Amygdala (tissue), 56 donors: ENCODE measurements at places on chromosomes 3 and 15.

GRCh38 chr15:74470631-74471395 is 9.9 kb upstream of the UBL7 start:
- no peak for DNase-seq

- DNase-seq, result no peak
Observed at GRCh38 chr3:36893826-36894225, 51.0 kb downstream of the TRANK1 start.

- DNase-seq, result no peak
Observed at GRCh38 chr3:106440672-106441071, 571.9 kb upstream of the CBLB start.

DNA sequence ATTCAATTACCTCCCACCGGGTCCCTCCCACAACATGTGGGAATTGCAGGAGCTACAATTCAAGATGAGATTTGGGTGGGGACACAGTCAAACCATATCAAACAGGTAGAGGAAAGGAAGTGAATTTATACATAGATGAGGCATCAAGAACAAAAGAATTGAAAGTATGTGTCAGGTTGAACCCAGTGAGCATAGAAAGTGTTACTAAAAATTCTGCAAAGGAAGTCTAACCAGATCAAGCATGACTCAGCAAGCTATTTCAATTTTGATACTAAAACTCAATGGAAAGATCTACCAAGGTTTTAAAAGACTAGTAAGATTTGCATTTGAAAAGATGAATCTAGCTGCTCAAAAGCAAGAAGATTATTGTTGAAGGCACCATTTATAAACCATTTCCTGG is 323.0 kb downstream of the ROBO2 start:
- no peak for DNase-seq

DNA sequence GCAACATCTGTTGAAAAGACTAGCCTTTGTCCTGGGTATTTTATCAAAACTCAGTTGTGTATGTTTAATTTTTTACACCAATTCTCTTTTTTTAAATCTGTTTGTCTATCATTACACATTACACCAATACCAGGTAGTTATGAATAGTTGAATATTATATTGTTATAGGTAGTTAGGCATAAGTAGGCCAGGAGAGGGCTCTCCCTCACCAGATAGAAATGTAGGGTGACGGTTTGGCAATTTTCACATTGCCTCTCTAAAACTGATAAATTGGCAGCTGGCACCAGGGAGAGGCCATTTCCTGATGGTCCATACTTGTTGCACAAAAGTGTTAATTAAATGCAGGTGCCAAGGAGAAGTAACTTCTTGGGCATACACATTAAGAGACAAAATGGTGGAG is 483.1 kb upstream of the EPHA6 start:
- DNase-seq, result no peak

GRCh38 chr3:53837331-53837730 is 8.9 kb downstream of the CHDH start:
- no peak for DNase-seq

DNA sequence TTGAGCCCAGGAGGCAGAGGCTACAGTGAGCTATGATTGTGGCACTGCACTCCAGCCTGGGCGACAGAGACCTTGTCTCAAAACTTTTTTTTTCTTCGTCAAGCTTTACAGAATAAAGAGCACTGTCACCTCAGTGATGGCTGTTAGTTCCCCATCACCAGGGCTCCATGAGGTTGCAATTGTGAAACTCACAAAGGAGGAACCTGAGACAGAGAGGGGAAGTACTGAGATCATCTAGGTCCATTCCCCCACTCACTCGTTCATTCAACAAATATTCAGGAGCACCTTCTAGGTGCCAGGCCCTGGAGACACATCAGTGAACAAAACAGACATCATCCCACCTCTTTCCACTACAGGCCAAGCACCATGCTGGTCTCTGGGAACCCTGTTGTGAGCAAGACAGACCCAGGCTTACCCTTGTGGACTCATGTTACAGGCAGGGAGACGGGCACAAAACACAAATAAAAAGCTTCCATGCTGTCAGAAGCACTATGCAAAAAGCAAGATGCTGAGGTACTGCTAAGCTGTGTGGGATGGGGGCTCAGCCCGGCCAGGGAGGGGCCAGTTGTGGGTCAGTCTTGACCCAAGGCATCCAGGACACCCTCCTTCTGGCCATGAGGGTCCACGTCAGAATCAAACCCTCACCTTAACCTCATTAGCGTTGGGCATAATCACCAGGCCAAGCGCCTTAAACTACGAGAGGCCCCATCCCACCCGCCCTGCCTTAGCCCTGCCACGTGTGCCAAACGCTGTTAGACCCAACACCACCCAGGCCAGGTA is 2.1 kb upstream of the RHO start:
- no peak for DNase-seq

DNA sequence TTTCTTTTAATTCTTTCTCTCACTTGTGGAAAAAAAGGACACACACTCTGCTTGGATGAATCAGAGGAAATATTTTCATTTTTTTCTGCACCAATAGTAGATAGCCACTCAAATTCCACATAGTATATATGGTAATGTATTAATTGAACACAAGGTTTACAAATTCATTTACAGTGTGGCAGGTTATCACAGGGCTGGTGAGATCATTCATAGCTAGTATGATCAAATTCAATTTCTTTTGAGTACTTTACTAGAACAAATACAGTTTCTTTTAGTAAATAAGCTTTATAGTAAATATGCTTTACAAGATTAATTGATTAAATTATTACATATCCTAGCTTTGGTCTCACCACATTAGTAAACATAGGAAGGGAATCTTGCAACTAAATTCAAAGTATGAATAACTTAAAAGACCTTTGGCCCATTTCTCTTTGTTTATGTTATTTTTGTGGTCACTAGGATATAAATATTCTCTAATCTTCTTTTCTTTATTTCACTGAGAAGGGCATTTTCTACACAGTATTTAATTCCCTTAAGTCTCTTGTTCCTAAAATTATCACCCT is 40.1 kb upstream of the PARP14 start:
- DNase-seq, result no peak

DNA sequence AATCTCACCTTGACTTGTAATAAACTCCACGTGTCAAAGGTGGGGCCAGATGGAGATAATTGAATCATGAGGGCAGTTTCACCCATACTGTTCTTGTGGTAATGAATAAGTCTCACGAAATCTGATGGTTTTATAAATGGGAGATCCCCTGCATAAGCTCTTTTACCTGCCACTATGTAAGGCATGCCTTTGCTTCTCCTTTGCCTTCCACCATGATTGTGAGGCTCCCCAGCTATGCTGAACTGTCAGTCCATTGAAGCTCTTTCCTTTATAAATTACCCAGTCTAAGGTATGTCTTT is 45.5 kb downstream of the SUCNR1 start:
- DNase-seq, result no peak

GRCh38 chr3:26682406-26682805 is 59.8 kb downstream of the LRRC3B start:
- no peak for DNase-seq

GRCh38 chr3:13063225-13063624 is 10.0 kb downstream of the IQSEC1 start:
- no peak for DNase-seq

- no peak for DNase-seq
Observed at GRCh38 chr3:171293142-171293782, 166.9 kb downstream of the TNIK start.

GRCh38 chr15:68626739-68627138 is 47.9 kb downstream of the CORO2B start:
- no peak for DNase-seq

GRCh38 chr3:179072100-179072438 is 460 bp upstream of the ZMAT3 start:
- DNase-seq, result no peak

GRCh38 chr3:52174896-52175295 is 20.7 kb upstream of the POC1A start:
- DNase-seq, result no peak

DNA sequence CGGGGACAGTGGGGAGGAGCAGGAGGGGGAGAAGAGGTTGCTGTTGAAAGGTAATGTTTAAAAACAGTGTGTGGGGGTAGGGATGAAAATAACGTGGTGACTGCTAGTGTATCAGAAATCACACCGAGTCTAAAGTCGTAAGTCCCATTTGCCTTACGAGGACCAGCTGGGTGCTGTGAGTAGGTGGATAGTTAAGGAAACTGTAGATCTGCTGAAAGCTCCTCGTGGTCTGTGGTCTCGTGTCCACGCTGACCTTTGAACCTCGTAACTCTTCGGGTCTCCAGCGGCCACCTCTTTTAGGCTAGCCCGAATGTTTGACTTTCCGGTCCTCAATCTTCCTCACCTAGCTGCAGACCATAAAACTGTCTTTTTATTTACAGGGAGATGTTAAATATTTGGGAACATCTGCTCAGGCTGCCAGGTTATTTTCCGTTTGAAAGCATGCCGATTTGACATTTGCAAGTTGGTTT is 29.3 kb upstream of the ST3GAL6 start:
- no peak for DNase-seq

- no peak for DNase-seq
Observed at GRCh38 chr3:188097791-188098190, 56.2 kb upstream of the LPP start.

DNA sequence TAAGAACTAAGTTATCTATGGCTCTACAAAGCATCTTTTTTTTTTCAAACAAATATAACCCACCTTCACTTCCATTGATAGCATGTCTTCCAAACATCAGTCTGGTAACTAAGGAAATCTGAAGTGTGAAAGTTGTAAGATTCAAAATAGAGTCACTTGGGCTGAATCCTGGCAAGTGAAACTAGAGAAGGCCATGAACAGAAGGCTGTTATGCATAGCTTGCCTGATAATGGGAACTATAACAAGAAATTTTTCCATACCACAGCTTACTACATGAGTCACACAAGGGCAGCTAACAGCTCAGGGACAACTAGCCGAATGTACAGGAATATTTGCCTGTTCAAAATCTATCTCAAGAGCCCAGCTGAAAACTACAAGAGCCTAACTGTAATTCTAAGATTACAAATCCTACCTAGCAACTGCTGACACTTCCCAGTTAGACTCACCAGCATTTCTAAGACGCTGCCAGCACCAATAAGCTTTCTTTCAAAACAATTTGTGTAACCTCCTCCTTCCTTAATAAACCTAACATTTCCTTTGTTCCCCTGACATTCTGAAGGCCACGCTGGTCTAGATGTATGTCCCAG is 1066.5 kb downstream of the PLOD2 start:
- DNase-seq, result no peak

GRCh38 chr3:62049033-62049432 is 324.3 kb downstream of the FEZF2 start:
- DNase-seq, result no peak

GRCh38 chr15:57284535-57284934 is 91.8 kb upstream of the CGNL1 start:
- no peak for DNase-seq

- peak; percentile 13 for DNase-seq
Observed at GRCh38 chr3:71497971-71498444, 85.5 kb downstream of the FOXP1 start.

DNA sequence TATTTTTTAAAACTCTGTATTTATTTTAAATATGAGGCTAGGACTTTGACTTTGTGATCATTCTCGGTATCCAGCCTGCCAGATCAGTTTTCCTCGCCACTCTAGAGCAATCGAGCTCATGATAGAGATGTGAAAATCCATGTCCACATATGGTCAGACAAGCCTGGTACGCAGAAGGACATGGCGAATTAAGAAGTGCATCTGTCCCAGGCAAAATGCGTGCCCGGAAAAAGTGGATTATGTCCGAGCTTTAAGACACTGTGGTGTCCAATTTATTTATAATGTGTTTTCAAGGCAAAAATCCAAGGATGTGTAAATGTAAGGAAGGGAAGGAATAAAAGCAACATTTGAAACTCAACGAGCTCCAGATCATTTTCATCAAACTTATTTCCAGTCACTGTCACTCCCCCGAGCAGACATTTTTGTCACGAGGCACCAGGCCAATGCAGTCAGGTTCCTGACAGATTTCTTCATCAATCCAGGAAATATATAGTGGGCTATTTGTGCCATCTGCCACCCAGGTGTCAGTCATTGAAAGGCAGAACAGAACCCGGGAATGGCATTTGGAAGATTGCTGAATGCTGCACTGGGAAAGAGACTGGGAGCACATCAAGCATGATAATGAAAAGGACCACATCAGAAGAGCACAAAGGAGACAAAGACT is 825.7 kb downstream of the SQOR start:
- no peak for DNase-seq

DNA sequence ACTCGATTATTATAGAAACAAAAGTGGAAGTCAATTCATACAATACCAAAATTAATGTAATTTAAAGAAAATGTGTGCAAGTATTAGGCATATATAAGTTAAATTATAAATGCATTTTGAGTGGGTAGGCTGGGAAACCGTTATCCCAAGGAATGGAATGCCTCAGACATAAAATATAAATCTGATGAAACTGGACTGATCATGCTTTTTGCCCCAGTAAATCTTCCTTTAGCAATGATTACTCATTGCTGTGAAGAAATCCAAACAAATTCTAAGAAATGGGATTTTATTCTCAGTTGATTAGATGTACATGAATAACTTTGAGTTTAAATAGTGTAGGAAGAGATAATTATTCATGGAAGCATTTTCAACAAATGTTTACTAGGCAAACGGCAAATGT is 185.5 kb upstream of the KCNMB2 start:
- DNase-seq, result no peak

GRCh38 chr3:128270559-128271492 is 117.5 kb downstream of the EEFSEC start:
- no peak for DNase-seq

DNA sequence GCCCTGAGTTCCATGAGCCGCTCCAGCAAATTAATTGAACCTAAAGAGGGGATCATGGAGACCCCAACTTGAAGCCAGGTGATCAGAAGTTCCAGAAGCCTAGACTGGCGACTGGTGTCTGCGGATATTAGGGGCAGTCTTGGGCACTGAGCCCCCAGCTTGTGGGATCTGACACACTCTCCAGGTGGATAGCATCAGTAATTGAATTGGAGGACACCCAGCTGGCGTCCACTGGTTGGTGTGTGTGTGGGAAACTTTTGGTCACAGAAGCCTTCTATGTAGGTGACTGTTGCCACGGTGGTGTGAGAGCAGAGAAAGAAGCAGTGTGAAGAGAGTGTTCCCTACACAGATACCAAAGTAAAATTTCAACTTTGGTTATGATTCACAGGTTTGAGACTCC is 106.0 kb upstream of the ADPGK start:
- DNase-seq, result no peak

- DNase-seq, result no peak
Observed at GRCh38 chr15:101207867-101208288, 44.0 kb downstream of the CHSY1 start.

- DNase-seq, result no peak
Observed at GRCh38 chr3:29697989-29698388, 417.1 kb downstream of the RBMS3 start.

DNA sequence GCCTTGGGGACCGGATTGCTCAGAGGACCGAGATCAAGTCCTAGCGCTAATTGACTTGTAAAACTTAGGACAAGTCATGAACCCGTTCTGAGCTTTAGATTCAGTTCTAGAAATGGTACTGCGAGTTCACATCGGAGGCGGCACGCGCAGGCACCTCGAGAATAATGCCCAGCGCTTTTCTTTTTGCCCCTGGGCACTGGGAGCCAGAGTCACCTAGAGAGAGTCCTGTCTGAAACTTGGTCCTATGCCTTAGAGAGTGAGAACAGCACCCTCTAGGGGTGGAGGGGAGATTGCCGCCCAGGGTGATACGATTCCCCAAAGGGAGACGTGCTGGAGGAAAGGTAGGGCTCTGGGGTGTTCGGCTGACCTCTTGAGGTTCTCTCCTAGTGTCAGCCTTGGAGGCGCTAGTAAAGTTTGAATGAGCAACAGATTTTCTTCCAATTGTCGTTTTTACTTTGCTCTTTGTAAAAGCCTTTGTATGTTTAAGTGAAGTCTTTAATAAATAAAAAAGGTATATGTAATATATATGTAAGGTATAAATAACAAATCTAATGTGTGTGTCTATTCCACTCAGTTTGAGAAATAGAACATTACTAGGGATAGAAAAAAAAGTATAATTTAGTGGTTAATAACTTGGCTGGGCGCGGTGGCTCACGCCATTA is 826 bp downstream of the EEF1AKMT4 start:
- DNase-seq, result peak; percentile 56
